NCI-H2081 (cell line): ENCODE measurements at places on chromosomes 5 and 9.

GRCh38 chr5:147321569-147321968, 86.7 kb downstream of the STK32A start:
- DNase-seq: no peak

DNA sequence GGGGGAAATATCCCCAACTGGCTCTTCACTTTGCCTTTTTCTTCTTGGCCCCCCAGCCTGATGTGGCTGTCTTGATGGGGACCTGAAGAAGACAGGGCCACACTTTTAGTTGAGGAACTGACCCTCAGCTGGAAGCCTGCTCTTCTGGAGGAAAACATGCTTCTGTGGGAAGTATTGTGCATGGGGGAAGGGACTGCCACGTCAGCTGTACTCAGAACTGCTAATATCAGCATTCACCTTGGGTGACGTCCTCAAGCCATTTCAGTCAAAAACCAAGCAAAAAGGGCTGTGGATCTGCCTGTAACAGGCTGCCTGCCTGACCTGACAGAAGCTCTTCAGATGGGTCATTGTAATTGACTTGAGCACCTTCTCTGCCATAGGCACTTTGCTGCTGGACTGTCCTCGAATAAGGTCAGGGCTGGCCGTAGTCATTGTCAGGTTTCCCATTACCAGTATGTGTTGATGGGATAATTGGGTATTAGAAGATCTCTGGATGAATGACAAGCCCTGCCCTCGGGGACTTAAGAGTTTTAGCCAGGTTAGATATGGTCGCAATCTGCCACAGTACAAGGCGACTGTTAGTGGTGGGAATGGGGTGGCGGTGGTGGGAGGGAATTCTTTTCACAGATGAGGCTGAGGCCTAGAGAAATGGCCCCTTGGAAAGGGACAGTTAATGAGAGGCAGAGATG, 10.4 kb downstream of the RAI14 start:
- no peak for DNase-seq

GRCh38 chr9:127989094-127989493, 8.3 kb upstream of the EEIG1 start:
- DNase-seq: no peak

- DNase-seq: peak; percentile 78
These were observed 288.9 kb upstream of the MPDZ start for GRCh38 chr9:13568405-13568804.

GRCh38 chr5:74336297-74336696, 304.2 kb downstream of the ENC1 start:
- DNase-seq: no peak

GRCh38 chr5:58090704-58091103, 369.2 kb downstream of the PLK2 start:
- DNase-seq: no peak

- DNase-seq: no peak
These were observed 200.4 kb downstream of the ARRDC3 start for GRCh38 chr5:91182763-91183162.

DNA sequence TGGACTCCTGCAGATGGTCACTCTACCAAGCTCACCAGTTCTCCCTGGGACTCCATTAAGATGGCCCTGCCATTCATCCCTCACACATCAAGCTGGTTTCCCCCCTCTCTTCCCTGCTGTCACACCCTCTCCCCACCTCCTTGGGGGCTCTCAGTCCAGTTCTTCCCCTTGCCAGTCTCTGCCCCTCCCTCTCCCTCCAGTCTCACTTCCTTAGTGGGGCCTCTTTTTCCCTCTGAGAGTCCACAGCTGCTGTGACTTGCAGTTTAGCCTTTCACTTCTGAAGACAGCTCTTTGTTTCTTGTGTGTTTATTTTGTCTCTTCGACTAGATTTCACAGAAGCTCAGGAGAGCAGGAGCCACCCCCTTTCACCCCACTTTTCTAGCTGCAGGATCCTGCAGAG, 10.5 kb downstream of the DOCK2 start:
- DNase-seq: no peak

DNA sequence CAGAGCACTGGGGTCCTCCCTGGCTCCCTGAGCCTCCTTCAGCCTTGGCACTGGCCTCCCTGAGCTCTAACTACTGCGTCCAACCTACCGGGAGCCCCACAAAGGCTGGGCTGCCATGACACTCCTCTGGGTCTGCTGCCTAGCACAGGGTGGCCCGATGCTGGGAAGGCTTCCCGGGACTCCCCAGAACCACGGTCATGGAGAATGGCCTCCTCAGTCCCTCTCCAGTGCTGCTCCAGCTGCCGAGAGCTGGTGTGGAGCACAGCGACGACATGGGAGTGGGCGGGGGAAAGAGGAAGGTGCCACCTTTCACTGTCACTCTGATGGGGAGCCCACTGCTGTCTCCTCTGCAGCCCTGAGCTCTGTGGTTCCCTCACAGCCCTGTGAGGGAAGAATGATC, 61.5 kb upstream of the RNF130 start:
- DNase-seq: no peak

DNA sequence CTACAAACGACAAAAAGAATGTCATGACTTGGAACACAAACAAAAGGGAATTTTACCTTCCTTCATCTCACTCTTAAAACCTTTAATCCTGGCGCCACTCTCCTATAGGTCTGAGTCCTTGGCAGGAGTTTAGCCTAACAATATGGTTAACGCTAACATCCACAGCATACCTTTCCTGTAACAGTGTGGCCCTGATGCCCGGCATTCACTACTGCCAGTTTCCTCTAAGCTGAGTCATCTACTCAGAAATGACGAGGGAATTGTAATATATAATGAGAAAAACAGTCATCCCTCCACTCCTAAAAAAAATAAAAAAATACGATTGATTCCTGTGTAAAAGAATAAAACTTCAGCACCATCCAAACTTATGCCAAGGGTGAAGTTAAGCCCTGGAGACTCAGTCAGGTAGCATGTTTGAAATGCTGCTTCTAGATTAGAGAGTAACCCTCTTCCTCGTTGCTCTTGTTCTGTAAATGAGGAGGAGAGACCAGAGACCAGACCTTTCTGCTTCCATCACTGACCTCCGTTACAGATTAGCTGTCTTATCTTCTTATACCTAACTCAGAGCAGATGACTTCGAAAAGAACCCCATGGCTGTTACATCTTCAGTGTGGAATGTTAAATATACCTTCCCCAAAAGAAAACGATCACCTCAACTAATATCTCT, 37.4 kb downstream of the CCDC125 start:
- DNase-seq: no peak
